ENCODE measurements at places on chromosomes 13 and 19.
A peak's percentile ranks its signal among the peaks of the same experiment; 100 is the strongest.

GRCh38 chr19:29609636-29610035, 3.6 kb downstream of the POP4 start:
- no peak for DNase-seq

DNA sequence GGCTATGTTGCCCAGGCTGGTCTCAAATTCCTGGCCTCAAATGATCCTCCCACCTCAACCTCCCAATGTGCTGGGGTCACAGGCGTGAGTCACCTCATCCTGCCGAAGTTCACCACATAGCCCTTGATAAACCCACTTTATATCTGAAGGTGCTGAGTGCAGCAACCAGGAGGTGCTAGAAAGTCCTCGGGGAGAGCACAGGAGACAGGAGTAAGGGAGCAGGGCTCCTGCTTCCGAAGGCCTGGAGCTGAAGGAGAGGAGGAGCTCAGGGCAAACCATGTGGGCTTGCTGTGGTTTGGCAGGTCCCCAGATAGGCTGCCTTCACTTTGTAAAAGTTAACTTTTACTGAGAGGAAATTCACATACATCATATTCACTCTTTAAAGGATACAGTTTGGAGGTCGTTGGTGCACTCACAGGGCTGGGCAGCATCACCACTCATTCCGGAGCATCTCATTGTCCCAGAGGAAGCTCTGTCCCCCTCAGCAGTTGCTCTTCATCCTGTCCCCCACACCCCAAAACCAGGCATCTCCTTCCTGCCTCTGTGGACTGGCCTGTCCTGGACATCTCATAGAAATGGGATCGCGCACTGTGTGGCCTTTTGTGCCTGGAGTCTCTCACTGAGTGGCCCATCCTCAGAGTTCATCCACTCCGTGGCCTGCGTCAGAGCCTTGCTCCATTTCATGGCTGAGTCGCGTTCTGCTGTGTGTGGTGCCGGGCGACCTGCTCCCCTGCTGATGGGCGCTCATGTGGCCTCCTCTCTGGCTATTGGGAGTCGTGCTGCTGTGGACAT, 49.5 kb downstream of the KDM4B start:
- DNase-seq: no peak

DNA sequence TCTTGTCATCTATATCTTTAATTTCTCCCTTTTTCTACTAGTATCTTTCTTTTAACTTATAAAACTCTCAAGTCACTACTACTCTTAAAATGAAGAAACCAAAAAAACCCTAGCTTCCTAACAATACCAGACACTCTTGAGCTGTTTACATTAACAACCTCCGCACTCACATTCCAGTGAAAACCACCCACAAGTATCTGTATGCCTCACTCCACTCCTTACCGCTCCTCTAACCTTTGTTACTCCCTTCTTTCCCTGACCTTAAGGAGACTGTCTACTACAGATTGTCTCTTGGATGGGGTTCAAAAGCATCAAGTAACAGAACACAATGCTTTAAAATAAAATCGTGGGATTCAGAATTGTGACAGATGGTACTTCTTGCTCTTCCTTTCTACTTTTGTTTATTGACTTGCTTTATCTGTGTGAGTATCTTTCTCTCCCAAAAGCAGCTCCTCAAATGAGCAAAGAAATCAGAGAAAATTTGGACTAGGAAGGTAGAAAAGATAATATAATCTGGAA, 110.0 kb upstream of the FBXL3 start:
- DNase-seq: no peak

DNA sequence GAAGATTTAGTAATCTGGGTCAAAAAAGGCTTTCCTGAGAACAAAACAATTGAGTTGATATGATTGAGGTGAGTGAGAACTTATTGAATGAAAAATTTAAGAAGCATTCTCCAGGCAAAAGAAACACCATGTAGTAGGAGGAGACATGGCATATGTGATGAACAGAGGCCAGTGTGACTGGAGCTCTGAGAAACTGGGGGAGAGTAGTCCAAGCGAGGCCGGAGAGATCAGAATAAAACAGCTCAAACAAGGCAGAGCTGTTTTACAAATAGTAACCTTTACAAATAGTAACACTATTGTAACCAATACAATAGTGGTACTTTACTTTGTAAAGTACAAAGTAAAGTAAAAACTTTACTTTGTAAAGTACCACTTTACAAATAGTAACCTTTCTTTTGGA, 1159.1 kb downstream of the PCDH9 start:
- no peak for DNase-seq

- DNase-seq: no peak
These were observed 1.6 kb downstream of the LMNB2 start for GRCh38 chr19:2454962-2455850.

GRCh38 chr19:4728871-4729270, 5.2 kb upstream of the DPP9 start:
- DNase-seq: no peak

- no peak for DNase-seq
These were observed 16.2 kb upstream of the TNFRSF19 start for GRCh38 chr13:23554000-23554399.

DNA sequence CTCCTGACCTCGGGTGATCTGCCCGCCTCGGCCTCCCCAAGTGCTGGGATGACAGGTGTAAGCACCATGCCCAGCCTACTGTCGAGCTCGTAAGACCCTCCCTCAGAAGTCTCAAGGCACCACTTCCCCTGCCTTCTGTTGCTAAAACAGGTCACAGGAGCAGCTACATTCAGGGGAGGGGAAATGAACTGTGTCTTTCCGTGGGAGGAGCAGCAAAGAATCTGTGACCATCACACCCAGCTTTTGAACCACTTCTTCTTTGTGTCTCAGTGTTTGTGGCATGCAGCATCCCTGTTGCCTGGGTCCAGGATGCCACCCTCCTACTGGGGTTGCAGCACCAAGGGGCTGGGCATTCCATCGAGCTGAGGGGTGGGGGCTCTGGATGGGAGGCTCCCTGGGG, 7.7 kb upstream of the CSNK1G2 start:
- DNase-seq: no peak

GRCh38 chr19:56642711-56643459, at the start of gene SMIM17:
TSS of gene SMIM17 (plus strand) at chr19:56643159. CDS start at chr19:56645668, 2,509 bp downstream.
- DNase-seq: no peak

GRCh38 chr13:46372071-46372470, 15.0 kb downstream of the RUBCNL start:
- DNase-seq: no peak

DNA sequence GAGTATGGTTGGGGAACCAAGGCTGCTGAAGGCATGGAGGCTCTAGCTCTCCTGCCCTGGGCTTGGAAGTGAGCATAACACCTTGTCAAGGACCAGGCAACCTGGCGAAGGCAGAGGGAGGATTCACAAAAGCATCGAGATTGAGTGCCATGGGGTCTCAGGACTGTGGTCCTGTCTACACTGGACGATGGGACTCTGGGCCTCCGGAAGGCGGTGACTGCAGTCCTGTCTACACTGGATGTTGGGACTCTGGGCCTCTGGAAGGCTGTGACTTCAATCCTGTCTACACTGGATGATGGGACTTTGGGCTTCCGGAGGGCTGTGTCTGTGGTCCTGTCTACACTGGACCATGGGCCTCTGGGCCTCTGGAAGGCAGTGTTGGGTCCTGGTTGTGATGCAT, 290.4 kb downstream of the TEX29 start:
- DNase-seq: no peak

- DNase-seq: peak; percentile 42
These were observed 593 bp downstream of the ATG4D start for GRCh38 chr19:10544242-10544752.

DNA sequence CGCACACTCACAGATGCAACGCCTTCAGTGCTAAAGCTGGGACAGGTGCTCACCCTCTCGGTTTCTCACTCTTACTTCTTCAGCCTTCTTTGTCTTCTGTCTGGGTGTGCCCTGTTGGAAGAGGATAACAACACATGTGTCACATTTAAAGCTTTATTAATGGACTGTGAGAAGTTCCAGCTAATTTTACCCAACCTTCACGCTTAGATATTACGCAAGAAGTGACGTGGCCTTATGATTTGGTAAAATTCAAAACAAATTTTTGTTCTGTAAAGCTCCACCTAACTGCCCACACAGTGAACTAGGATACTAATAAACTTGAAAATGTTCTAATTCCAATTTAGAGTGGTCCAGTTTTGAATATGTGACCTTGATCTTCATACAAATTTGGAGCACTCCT, 66.7 kb upstream of the LRCH1 start:
- DNase-seq: no peak

- no peak for DNase-seq
These were observed 9.5 kb downstream of the SNRNP70 start for GRCh38 chr19:49094505-49095482.

DNA sequence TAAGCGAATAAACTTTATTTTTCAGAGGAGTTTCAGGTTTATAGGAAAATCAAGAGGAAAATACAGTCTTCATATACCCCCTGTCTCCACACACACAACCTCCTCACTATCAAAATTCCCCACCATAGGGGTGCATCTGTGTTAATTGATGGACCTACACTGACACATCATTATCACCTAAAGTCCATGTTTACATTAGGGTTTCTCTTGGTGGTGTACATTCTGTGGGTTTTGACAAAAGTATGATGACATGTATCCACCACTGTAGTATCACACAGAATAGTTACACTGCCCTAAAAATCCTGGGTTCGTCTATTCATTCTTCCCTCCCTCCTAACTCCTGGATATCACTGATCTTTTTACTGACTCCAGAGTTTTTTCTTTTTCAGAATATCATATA, 654.2 kb downstream of the UQCRFS1 start:
- DNase-seq: no peak

DNA sequence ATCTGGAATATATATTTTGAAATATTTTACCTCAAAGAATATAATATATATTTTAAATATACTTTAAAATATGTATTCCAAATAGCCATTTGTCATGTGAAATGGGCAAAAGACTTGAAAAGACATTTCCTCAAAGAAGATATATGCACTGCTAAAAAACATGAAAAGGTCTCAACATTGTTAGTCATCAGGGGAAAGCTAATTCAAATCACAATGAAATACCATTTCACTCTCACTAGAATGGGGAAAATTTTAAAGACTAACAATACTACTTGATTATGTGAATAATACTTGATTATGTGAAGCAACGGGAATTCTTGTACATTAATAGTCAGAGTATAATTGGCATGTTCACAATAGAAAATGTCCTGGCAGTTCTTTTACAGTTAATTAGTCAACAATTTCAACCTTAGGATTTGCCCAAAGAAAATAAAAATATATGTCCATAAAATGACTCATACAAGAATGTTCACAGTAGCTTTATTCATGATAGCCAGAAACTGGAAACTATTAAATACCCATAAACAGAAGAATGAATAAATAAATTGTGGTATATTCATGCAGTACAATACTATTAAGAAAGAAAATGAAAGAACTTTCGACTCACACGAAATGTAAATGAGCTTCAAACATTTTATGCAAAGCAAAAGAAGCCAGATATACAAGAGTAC, 6.8 kb upstream of the KBTBD6 start:
- no peak for DNase-seq

- DNase-seq: peak; percentile 47
These were observed 12.1 kb upstream of the KLK14 start for GRCh38 chr19:51094696-51095279.

Measured in CD4-positive, alpha-beta T cell treated with Interleukin-17A for 4 hours (primary cell).